ENCODE measurements at places on chromosomes 5 and 9.

GRCh38 chr9:101566904-101567724 lies 27.7 kb downstream of the PPP3R2 start:
- DNase-seq, result peak; percentile 52

GRCh38 chr9:133472753-133473378 lies 6.0 kb downstream of the SLC2A6 start:
- DNase-seq, result no peak

DNA sequence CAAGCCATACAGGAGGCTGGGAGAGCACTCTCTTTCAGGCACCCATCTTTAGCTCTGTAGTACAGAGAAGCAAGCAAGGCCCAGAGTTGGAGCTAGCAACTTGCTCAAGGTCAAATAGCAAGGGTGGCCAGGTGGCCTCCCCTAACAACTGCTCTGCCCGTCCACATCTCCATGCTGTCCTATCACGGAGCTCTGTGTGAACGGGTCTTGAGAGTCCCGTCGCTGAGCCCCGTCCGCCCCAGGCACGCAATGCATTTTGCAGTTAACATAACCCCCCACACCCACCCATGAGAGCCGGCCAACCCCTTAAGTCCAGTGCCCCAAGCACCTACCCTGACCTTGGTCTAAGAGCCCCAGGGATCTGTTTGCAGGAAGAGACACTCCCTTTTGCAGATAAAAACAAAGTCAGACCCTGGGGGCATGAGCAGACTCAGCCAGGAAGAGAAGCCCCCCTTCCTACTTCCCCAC lies 1.5 kb downstream of the RNF44 start:
- DNase-seq, result no peak

DNA sequence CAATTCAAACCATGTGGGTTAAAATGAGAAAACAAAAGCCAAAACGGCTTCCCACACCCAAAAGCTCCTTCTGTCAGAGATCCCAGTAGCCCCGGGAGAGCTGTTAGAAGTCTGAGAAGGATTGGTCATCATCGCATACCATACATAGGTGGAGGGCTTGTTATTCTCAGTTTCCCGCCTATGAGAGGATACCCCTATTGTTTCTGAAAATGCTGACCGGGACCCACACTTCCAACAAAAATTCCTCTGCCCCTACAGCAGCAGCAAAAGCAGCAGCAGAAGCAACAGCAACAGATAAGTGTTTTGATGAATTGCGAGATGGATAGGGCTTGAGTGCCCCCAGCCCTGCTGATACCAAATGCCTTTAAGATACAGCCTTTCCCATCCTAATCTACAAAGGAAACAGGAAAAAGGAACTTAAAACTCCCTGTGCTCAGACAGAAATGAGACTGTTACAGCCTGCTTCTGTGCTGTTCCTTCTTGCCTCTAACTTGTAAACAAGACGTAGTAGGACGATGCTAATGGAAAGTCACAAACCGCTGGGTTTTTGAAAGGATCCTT lies at the start of gene TEK:
TSS of gene TEK (plus strand) at position 245 of the 561 bp plus-strand sequence. CDS start 366 bp downstream, outside the sequence.
- peak; percentile 55 for DNase-seq

DNA sequence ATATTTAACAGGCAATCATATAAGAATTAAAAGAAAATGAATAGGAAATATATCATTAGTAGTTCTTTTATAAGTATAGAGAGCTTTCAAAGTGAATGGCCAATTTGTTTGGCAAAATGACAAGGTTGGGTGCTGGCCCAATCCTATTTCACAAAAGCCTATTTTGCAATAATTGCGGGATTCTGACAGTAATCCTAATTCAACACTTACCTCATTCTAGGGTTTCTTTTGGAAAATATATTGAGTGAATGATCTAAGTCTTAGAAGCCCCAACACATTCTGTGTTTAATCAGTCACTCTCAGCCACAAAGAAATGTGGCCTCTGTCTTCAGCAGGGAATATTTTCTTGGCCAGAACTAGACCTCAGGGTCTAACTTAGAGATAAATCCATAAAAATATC lies 835.9 kb upstream of the ZNF608 start:
- peak; percentile 64 for DNase-seq

DNA sequence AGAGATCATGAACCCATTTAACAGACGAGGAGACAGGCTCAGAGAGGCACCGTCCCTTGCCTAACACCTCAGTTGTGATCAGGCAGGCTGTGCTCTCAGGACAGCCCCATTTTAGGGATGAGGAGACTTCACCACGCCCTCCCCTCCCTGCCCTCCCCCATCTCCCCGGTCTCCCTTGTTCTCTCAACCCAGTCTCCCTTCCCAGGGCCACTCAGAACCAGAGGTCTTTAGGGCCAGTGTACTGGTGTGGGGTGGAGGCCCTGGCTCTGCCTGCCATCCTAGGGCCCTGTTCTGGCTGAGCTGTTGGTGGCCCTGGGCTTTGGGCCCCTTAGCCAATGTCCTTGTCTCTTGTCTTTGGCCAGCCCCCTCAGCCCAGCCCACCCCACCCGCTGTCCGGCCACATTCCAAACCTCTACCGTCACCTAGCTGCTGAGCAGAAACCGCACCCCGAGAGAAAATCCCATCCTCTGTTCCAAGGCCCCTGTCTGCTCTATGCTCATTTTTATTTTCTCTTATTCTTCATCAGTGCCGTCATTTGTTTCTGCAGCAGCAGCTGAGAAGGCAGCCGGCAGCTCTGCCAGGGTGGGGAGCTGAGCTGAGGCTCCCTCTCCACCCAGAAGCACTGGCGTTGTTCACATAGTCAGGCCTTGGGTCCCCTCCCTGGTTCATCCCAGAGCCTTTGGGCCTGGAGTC lies 33.9 kb downstream of the OLFML2A start:
- peak; percentile 90 for DNase-seq

Measured in fibroblast of upper back skin (primary cell).